ENCODE measurements at places on chromosomes 6 and 20. TPM values are rescaled to one million over a fixed set of nuclear protein-coding genes. Genes with fewer than 3 reads are reported as not detected.
A peak's percentile ranks its signal among the peaks of the same experiment; 100 is the strongest.

Gene APCDD1L
- total RNA-seq = 1.6 TPM

Gene PYGB
- 203 TPM for total RNA-seq

Gene GTSF1L
- total RNA-seq = not detected

Gene IL17F
- not detected for total RNA-seq

Gene COL21A1
- total RNA-seq = 29.5 TPM

Gene PRPH2
- total RNA-seq = 0.72 TPM

Gene DEFB116
- not detected for total RNA-seq

GRCh38 chr20:63500151-63500901 is 1.4 kb upstream of the EEF1A2 start:
- no peak for DNase-seq

- peak; percentile 72 for DNase-seq
Measured at GRCh38 chr6:27096834-27097511, 150.5 kb upstream of the PRSS16 start.

GRCh38 chr20:57658447-57658832 is 38.2 kb upstream of the ZBP1 start:
- no peak for DNase-seq

GRCh38 chr6:27777126-27777525 is 135.1 kb downstream of the OR2B2 start:
- DNase-seq = no peak

DNA sequence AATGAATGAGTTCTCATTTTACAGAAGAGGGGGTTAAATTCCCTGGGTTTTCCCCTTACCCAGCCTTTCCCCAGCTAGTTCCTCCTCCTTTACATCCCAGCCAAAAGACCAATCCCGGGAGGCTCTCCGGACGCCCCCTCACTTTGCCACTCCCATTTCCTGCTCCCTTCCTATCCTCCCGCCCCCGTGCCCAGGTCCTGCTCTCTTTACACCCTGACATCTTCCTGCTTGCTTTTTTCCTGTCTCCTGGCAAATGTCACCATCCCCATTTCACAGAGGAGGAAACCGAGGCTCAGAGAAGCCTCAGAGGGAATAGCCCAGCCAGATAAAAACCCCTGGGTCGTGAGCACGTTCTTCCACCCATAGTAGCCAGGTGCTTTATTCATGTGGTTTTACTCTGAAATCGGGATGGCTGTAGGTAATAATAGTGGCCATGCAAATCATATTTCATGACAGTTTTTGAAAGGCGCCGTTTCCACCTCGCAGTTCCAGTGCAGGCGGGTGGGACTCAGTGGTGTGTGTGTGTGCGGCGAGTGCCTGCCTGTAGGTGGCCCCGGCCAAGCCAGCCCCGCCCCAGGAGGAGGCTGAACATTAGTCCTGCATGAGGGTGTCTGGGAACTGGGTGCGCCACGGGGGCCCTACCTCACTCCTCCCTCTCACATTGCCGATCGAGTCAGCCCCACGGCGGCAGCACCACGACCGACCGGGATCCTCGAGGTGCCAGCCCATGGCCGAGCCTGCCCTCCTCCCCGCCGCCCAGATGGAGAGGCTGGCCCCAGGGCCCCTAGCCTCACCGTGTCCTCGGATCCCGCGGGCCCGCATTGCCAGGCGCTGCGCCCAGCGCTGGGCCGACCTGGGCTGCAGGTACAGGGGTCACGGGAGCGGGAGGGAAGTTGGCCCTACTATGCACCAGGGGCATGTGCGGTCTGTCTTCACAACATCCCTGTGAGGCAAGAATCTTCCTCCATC is at the start of gene ARHGAP40:
Gene ARHGAP40, plus strand, starts transcription at position 594 of the 969 bp plus-strand sequence.
- DNase-seq = no peak

DNA sequence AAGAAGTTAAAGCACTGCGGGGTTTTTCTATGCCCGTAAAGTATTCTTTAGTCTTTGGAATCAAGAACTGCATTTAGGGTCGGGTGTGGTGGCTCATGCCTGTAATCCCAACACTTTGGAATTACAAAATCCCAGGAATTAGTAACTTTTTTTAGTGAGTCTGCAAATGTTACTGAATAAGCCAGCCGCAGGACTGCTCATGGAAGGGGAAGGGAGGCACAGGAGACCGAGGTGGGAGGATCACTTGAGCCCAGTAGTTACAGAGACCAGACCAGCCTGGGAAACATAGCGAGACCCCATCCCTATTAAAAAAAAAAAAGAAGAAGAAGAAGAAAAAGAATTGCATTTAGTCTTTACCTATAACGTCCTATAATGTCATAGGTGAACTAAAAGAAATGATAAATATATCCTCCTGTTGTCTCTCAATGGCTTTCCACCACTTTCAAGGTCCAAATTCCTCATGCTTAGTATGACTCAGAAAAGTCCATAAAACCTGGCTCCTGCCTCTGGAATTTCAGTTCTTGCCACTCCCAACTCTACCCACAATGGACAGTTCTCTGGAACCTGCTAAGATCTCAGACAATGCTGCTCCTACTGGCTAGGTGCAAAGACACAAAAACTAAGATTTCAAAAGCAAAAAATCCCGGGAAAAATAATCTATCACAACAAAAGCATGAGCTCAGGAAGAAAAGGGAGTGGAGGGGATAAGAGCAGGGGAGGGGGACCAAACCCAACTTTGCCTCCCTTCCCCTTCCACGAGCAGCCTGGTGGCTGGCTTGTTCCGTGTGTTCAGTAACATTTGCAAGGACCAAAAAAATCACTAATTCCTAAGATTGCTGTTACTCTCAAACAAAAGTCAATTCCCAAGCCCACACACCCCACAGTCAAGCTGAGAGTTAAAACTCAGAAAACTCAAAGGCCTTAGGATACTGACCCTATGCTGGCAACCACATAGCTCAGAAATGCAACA is 39.0 kb downstream of the B4GALT5 start:
- DNase-seq = peak; percentile 82

DNA sequence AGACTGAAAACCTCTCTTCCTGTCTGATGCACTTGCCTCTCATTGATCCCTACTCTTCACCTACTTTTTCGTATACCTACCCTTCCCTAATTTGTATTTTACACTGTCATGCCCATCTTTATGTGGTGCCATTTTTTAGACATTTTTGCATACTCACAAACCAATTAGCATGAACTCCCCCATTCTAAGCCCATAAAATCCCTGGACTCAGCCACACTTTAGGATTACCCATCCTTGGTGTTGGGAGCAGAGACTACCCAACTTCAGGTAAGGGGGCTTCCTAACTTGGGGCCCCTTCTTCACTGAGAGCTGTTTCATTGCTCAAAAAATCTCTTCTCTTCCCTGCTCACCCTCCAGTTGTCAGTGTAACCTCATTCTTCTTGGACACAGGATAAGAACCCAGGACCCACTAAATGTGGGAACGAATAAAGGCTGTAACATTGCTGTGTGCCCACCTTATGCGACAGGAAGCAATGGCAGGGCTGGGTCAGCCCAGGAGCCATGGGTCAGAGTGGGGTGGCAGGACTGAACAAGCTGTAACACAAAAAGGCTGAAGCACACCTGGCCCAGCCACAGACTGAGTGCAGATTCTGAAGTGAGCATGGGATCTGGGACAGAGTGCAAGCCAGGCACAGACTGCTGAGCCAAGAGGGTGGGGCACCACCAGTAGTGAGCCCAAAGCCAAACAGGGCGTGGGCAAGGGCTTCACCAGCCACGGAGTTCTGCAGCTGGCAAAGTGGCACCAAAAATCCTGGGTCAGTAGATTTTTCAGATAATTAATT is 789.1 kb upstream of the HS3ST5 start:
- no peak for DNase-seq

- DNase-seq = no peak
Measured at GRCh38 chr6:4598384-4598995, 177.7 kb upstream of the CDYL start.

- no peak for DNase-seq
Measured at GRCh38 chr20:3084986-3085360, 449 bp upstream of the AVP start.

Measured in fibroblast of the aortic adventitia (primary cell).